Left lung (tissue), 14 donors: ENCODE measurements at places on chromosomes 13 and 19. TPM values are rescaled to one million over a fixed set of nuclear protein-coding genes. Genes with fewer than 3 reads are reported as not detected.

Gene TUBB4A
- 5.2 TPM for polyA plus RNA-seq

DNA sequence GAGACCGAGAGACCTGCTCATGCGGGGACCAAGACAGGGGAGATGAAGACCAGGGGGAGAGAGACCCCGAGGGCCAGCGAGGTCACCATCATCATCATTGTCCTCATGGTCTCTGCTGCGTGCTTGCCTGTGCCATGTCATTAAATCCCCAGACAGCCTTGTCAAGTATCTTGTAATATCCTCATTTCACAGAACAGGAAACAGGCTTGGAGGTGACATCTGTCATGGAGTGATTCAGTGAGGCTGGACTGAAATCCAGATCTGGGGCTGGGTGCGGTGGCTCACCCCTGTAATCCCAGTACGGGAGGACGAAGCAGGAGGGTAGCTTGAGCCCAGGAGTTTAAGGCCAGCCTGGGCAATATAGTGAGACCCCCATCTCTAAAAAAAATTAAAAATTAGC is 5.9 kb upstream of the NANOS2 start:
- DNase-seq = no peak

Gene SUGT1
- 49.3 TPM for polyA plus RNA-seq

Gene CCL25
- polyA plus RNA-seq = 0.41 TPM

DNA sequence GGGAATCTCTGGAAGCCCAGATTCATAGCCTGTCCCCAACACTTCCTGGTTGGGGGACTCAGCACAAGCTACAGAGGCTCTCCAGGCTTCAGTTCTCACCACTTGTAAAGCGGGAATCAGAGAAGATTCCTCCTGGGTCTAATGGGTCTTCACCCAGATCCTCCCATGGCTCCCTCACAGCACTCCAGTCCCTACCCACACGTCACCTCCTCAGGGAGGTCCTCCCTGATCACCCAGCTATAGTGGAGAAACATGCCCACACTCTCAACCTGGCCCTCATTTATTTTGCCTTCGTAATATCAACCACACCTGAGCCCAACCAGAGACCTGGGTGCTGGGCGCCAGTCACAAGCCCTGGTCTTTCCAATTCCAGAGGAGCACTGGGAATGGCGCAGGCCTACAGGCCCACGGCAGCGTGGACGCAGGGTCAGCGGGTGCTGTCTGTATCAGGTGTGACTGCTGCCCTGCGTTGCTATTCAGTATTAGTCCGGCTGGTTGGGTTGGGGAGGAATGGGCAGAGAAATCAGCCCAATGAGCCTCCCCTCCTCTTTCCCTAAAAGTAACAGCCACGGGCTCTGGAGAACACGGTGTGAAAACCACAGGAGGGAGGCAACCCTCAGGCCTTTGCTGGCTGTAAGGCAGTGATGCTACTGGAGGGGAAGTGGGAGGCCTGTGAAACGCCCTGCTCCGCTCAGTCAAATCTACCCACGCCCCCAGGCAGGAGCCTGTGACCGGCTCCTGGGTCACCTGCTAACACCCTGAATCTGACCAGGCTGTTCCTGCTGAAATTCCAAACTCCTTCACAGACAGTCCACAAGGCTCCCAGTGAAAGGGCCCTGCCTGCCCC is 5.2 kb downstream of the AKT2 start:
- no peak for DNase-seq

DNA sequence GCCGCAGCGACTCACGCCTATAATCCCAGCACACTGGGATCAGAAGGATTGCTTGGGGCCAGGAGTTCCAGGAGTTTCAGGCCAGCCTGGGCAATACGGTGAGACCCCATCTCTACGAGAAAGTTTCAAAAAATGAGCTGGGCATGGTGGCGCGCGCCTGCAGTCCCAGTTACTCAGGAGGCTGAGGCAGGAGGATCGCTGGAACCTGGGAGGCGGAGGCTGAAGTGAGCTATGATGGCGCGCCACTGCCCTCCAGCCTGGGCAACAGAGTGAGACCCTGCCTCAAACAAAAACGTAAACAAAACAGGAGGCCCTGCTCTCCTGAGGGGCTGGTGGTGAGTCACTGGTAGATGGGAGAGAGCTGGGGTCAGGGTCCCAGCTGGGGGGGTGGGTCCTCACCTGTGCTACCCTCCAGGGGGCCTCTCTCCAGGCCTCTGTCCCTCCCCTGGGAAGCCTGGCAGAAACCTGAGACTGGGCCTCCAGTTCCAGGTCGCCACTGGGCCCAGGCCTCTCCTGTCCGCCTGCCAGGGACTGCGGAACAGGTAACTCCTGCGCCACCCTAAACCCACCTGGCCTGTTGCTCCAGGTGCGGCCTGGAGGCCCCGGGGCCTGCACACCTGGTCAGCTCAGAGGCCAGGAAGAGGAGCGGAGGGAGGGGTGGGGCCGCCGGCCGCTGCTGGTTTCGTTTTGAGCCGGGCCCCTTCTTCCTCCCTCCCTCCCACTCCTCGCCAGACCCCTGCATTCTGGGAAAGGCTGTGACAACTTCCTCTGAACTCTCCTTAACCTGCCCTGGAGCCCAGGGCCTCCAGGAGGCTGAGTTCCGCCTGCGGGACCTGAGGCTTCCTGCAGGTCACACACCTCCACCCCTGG is 17.2 kb upstream of the ZBTB7A start:
- no peak for DNase-seq

DNA sequence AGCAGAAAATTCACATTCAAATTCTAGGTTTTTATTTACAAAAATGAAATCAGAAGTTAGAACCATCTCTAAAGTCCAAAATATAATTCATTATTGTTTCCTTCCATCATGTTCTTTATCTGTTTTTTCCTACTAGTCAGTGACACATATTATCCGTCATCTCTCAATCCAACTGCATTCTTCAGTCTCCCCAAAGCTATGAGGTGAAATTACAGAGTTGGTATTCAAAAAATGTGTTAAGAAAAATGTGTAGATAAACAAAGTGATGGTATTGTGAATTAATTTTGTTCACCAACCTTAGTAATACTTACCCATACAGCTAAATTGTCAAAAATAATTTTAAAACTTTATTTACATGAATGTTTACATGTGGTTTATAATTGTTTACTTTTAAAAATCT is 448.7 kb upstream of the MIR17HG start:
- no peak for DNase-seq

- no peak for DNase-seq
Measured at GRCh38 chr19:58385891-58386575, 1.0 kb upstream of the RPS5 start.

Gene PRODH2
- polyA plus RNA-seq = not detected

- DNase-seq = no peak
Measured at GRCh38 chr19:42169486-42170413, 37.5 kb upstream of the POU2F2 start.

DNA sequence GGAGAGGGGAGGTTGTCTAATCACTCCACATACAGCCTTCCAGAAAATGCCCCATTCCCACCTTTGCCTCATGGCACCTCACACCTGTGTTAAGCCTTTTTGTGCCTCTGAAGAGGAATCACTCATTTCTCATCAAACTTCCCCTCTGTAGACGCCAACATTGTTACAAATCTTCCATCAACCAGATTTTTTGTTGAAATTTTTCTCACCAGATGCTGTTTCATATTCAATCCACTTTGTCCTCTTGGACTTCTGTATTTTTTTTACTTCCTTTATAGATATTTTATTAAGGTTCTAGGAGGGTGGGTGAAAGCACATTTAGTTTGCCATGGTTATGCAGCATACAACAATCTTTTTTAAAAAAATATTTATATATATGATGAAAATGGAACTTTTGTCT is 74.0 kb downstream of the RUBCNL start:
- DNase-seq = no peak

DNA sequence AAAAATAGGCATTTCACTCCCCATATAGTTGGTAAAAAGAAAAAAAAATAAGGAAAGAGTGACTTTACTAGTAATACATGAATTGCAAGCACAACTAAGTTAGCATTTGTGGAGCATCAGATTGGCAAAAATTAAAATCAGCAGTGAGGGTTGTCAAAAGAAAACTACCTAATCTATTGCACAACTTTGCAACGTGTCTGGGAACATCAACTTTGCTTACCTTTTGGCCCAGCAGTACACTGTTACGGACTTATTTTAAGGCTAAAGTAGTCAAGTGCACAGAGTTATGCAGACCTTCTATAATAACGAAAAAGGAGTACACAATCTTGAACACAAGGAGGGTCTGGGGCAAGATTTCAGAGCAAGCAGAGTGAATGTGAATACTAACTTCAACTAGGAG is 102.6 kb downstream of the MIPEP start:
- DNase-seq = no peak

Gene COX6B2
- 0.20 TPM for polyA plus RNA-seq

Gene METTL21C
- not detected for polyA plus RNA-seq

GRCh38 chr13:98232456-98232855 is 55.4 kb upstream of the RNF113B start:
- no peak for DNase-seq

DNA sequence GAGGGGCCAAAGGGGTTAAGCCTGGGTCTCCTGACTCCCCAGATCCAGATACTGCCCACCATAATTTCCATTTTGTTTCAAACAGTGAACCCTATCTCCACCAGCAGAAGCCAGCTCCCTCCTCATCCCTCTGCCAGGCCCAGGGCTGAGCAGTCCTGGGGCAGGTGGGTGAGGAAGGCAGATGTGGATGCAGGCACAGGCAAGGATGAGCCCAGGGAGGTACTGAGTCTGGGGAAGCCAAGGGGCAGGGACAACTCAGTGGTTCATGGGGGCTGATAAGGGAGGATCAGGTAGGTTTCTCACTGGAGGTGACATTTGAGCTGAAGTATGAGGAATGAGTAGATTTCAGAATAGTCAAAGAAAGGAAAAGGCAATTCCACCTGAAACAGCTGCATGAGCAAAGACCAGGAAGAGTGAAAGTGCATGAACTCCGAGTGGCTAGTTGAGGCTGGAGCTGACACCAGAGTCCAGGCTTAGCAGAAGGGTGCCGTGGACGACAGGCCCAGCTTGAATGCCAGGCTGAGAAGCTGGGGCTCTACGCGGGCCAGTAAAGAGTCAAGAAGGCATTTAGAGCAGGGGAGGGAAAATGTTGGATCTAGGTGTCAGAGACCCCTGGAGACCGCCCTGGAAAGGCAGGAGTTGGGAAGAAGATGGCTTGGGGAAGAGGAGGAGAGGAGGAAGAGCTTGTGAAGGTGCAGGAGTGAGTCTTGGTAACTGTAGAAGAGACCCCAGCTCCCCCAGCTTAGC is 10.3 kb downstream of the CIC start:
- DNase-seq = no peak

DNA sequence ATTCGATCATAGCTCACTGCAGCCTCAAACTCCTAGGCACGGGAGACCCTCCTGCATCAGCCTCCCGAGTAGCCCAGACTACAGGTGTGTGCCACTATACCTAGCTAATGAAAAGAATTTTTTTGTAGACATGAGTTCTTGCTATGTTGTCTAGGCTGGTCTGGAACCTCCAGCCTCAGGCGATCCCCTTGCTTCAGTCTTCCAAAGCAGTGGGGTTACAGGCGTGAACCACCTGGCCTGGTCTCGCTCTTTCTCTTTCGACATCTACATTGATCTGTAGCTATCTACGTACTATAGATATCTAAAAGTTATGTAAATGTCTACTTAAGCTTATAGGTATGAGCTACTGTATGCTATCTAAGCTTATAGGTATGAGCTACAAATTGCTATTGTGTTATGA is 32.4 kb downstream of the NUMBL start:
- DNase-seq = no peak

GRCh38 chr19:48837051-48837524 is 797 bp upstream of the HSD17B14 start:
- peak; percentile 91 for DNase-seq

Gene ETV2
- polyA plus RNA-seq = 1.5 TPM

DNA sequence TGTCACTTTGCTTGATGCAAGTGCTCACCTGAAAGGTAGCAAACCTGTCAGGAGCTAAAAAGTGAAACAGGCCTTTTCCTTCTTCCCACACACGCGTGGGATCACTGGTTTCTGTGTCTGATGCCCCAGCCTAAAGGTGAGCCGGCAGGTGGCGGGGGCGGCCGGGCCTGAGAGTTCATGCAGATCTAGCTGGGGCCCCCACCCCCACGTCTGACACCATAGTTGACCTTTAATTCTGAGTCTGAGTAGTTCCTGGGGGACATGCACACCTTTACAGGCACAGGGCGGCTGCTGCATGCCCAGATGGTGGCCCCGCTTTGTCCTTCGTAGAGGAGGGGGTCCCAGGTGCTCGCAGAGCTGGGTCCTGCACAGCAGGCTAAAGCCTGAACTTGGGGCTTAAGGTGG is 345.3 kb downstream of the TEX29 start:
- no peak for DNase-seq

Gene ASF1B
- 29.1 TPM for polyA plus RNA-seq

GRCh38 chr13:99331881-99332293 is 24.7 kb upstream of the GPR183 start:
- DNase-seq = no peak

DNA sequence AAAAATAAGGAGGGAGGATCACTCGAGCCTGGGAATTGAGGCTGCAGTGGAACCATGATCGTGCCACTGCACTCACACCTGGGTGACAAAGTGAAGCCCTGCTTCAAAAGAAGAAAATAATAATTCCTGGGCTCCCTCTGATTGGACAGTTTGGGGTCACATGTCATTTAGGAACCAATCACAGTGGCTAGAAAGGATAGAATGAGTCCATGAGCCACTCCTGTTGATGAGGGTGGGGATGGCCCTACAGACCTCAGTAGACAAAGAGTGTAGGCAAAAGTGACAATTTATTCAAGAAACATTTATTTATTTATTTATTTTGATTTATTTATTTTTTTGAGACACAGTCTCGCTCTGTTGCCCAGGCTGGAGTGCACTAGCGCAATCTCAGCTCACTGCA is 26.8 kb upstream of the ADGRE5 start:
- no peak for DNase-seq

Gene RAB20
- 20.8 TPM for polyA plus RNA-seq

DNA sequence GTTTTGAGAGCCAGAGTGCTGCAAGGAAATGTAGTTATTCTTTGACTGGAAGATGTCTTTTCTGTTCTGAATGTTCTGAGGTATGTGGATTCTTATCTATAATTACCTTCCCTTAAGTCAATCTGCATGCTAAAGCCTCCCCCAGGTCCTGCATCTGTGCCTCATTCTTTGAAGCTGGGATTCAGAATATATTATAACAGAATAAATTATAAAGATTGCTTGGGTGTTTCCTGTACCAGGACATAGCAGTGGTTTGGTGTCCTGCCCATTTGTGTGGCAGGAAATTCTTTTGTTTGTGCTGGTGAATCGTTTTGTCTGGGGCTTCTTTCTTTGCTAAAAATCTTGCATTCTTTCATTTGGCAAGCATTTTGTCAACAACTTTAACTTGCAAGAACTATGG is 60.2 kb downstream of the ITGBL1 start:
- no peak for DNase-seq
